ENCODE measurements at places on chromosomes 1 and 21.
A peak's percentile ranks its signal among the peaks of the same experiment; 100 is the strongest.

- H3K4me1 ChIP-seq, result peaks cover 29% of the 10 kb centered on the region
- no peaks in the 10 kb centered on the region for H3K36me3 ChIP-seq
- no peak overlapping the region for H3K27ac ChIP-seq
- peaks cover 1% of the 10 kb centered on the region for H3K27me3 ChIP-seq
- DNase-seq, result no peak
- no peak overlapping the region for H3K4me3 ChIP-seq
Measured at GRCh38 chr1:84849357-84849975, 43.5 kb downstream of the LPAR3 start.

DNA sequence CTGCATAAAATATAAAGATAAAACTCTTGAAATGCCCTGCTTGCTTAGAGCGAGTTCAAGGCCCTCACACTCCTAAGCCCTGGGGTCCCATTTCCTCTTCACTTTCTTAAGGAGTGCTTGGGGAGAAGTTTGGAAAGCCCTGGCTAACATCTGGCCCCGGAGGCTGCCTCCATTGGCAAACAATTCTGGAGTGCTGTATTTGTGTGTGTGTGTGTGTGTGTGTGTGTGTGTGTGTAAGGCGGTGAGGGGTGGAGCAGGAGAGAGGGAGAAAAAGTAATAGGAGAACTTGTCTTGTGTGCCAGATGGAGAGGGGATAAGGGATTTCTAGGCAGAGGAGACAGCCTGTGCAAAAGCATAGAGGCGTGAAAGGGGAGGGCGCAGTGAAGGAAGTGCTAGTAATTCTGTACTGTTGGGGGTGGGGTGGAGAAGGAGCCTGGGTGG is 578 bp upstream of the TRIM62 start:
- peaks cover 52% of the 10 kb centered on the region for H3K4me1 ChIP-seq
- H3K4me3 ChIP-seq, result peak overlapping the region; percentile 86
- H3K27ac ChIP-seq, result no peak overlapping the region
- peaks cover 6% of the 10 kb centered on the region for H3K36me3 ChIP-seq

DNA sequence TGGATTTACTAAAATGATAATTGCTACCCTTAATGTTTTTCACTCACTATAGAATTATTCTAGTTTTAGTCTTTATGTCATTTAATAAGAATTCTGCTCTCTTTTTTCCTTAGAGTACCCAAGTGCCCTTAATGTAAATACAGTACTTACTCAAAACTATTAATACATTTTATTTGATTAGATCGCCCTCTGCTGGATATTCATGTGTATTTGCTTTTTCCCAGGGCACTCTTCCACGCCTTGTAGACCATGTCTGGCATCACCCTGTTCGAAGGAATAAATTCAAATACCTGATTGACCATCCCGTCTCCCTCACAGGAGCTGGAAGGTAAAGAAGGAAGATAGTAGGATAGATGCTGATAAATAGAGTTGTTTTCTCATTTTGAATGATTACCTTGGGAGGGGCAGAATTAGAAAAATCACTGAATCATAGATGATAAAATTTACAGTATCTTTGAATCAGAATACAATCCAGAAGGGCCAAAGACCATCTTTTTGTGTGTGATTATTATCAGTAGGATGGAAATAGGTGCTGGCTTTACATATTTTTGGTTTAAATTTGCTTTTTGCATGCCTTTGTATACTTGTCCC is 4.1 kb downstream of the AXDND1 start:
- no peak overlapping the region for H3K27ac ChIP-seq
- H3K27me3 ChIP-seq, result no peaks in the 10 kb centered on the region
- no peak for DNase-seq
- peaks cover 11% of the 10 kb centered on the region for H3K4me1 ChIP-seq
- H3K36me3 ChIP-seq, result peaks cover 14% of the 10 kb centered on the region

GRCh38 chr21:42565206-42565810 is 51.7 kb downstream of the SLC37A1 start:
- no peaks in the 10 kb centered on the region for H3K4me1 ChIP-seq
- H3K4me3 ChIP-seq, result no peak overlapping the region
- DNase-seq, result no peak
- peaks cover 17% of the 10 kb centered on the region for H3K36me3 ChIP-seq

DNA sequence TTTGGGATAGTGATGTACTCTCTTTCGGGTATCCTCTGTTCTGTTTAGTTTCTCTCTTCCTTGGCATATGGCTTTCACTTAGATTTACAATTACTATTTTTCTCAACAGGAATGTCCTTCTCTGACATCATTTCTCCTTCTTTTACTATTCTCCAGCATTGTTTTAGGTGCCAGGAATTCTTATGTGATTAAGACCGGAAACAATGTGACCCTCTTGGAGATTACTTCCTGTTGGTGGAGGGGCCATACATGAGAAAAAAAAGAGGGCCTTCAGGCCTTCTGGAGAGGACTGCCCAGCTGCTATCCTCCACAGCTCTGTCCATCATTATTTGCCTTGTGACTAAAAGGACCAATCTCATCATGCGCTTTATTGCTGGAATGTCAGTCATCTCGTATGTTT is 50.4 kb upstream of the ADAMTS5 start:
- H3K4me3 ChIP-seq, result no peak overlapping the region
- peaks cover 2% of the 10 kb centered on the region for H3K36me3 ChIP-seq

- peaks cover 22% of the 10 kb centered on the region for H3K36me3 ChIP-seq
- no peaks in the 10 kb centered on the region for H3K27me3 ChIP-seq
- no peaks in the 10 kb centered on the region for H3K4me1 ChIP-seq
- no peak for DNase-seq
- no peak overlapping the region for H3K4me3 ChIP-seq
- H3K27ac ChIP-seq, result no peak overlapping the region
Measured at GRCh38 chr1:214318956-214319736, 38.2 kb downstream of the SMYD2 start.

DNA sequence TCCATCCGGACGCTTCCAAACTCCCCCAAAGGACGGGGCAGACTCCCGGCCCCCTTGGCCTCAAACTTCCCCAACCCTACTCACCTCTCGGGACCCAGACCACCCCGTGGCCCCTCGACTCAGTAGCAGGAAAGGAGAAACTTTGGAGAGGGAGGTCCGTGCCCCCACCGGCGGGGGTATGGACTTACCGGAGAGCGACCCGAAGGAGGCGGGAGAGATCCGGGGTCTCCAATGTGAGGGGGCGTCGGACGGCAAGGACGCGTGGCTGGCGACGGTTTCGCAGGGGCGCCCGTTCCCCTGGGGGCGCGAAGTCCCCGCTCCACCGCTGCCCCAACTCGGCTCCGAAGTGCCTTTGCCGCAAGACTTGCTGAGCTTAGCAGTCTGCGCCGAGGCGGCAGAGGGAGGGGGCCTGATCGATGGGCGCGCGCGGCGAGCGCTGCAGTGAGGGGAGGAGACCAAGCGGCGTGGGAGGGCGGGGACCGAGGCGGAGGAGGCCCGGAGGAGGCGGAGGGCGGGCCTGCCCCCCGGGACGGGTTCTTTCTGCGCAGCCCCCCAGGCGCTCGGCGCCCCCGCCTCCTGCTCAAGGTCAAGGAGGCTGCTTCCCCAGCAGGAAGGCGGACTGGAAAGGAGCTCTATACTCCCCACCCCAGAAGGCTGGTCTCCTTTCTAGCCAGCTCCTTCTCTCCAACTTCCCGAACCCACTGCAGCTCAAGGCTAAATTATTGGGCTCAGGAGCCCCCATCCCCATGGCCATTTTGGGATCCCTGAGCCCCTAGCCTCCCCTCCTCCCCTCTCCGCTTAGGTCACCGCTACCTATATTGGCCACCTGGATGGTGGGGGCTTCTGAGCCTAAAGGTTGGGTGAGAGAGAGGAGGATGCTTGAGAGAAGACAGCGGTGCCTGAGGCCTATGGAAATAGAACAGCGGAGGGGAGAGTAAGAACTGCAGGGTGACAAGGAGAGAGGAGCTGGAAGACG is at the start of gene SYT2:
Gene SYT2 (minus strand): TSS at position 385 of the 976 bp plus-strand sequence. CDS start 104,682 bp downstream, outside the sequence.
- H3K4me1 ChIP-seq, result peaks cover 4% of the 10 kb centered on the region
- no peak within 1 kb of the TSS for H3K27ac ChIP-seq
- no peak for DNase-seq
- peaks cover 1% of the 10 kb centered on the region for H3K36me3 ChIP-seq
- peaks cover 81% of the 10 kb centered on the region for H3K27me3 ChIP-seq

- H3K27me3 ChIP-seq, result no peaks in the 10 kb centered on the region
- H3K4me1 ChIP-seq, result no peaks in the 10 kb centered on the region
- no peaks in the 10 kb centered on the region for H3K36me3 ChIP-seq
- DNase-seq, result no peak
Measured at GRCh38 chr21:22743085-22743484, 1744.9 kb downstream of the NCAM2 start.

GRCh38 chr21:45281411-45282282 is 6.0 kb downstream of the POFUT2 start:
- H3K27ac ChIP-seq, result peak overlapping the region; percentile 44
- peaks cover 26% of the 10 kb centered on the region for H3K36me3 ChIP-seq
- no peaks in the 10 kb centered on the region for H3K27me3 ChIP-seq
- no peak overlapping the region for H3K4me3 ChIP-seq
- H3K4me1 ChIP-seq, result peaks cover 12% of the 10 kb centered on the region

DNA sequence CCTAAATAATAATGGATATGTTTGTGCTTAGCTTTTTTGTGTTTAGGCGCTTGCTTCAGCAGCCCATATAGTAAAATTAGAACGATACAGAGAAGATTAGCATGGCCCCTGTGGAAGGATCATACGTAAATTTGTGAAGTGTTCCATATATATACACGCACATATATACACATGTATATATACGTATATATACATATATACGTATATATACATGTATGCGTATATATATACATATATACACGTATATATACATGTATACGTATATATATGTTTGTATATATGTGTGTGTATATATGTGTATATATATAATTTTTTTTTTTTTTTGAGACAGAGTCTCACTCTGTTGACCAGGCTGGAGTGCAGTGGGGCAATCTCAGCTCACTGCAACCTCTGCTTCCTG is 17.4 kb downstream of the SNX27 start:
- H3K27ac ChIP-seq, result no peak overlapping the region
- no peak overlapping the region for H3K4me3 ChIP-seq
- no peak for DNase-seq

DNA sequence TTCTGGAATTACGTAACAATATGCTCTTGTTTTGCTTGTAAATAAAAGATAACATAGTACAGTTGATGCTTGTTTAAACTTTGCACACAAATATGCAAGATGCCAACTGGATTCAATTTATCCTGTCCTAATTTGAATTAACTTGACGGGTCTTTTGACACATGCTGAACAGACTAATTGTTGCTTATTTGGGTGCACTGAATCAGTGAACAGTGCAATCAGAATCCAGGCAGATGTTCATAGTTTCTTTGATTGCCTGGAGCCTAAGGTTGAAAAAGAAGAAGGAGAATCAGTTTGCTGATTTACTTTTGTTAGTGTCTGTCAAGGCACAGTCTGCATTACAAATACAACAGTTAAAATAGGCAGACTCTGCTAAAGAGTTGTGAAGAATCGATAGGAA is 307.9 kb downstream of the COL11A1 start:
- no peak overlapping the region for H3K27ac ChIP-seq
- no peaks in the 10 kb centered on the region for H3K27me3 ChIP-seq
- H3K36me3 ChIP-seq, result no peaks in the 10 kb centered on the region
- no peaks in the 10 kb centered on the region for H3K4me1 ChIP-seq
- DNase-seq, result no peak

DNA sequence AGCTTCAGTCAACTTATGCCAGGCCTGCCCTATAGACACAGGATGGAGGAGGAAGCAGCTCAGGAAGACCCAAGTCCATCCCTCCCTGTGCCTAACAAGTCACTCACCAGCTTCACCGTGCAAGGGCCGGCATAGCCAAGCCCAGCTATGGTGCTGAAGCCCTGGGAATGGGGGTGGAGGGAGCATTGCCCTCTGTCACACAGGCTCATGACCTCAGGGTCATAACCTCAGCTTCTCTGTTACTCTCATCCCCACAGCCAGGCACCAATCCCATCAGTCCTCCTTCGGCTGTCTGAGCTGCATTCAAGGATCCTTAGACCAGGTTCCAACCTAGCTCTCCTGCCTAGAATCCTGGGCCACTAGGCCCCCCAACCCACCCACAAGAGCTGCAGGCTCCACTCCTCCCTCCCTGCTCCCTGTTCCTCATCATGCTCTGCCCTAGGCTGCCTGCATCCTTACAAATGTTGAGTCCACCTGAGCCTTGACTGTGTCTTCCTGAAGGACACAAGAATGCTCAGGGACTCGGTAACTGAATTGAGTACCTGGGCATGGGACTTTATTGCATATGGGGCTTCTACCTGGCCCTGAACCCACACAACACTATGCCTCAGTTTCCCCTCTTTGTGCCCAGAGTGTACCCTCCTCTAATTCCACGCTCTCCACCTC is 1.7 kb downstream of the CD244 start:
- H3K27me3 ChIP-seq, result no peaks in the 10 kb centered on the region
- peaks cover 54% of the 10 kb centered on the region for H3K4me1 ChIP-seq
- no peak for DNase-seq

DNA sequence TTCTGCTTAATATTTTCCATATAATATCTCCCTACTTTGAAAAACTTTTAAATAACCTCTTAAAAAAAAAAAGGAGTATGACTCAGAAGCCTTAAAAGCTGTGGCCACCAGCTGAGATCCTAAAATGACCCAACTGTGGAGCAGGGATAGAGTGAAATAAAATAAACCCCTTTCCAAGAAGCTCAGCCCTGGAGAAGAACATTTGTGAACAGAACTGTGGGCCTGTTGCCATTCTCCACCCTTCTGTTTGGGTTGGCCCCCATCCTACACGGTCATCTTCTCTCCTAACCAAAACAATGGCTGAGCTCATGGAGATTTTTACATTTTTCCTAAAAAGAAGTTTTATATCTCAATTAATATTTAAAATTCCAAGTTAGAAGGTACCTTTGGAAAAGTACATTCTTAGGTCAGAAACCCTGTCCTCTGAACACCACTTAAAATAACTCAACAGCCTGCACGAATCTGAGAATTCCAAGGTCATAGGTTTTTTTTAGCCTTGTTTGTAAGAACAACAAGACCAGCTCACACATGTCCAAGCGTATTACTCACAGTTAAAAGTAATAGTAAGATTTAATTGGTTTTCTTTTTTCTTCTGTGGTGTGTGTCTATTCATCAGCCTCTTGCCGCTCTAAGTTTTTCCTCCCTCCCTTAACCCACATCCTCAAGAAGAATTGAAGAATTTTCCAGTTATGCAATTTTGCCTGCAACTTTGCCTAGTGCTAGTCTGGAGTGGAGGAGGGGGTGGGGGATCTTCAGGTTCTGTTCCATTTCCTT is 107.7 kb upstream of the ERRFI1 start:
- H3K36me3 ChIP-seq, result no peaks in the 10 kb centered on the region
- H3K4me3 ChIP-seq, result no peak overlapping the region
- H3K4me1 ChIP-seq, result no peaks in the 10 kb centered on the region
- H3K27me3 ChIP-seq, result peaks cover 64% of the 10 kb centered on the region

GRCh38 chr1:203126151-203126865 is 1.2 kb upstream of the ADORA1 start:
- no peaks in the 10 kb centered on the region for H3K36me3 ChIP-seq
- H3K27me3 ChIP-seq, result peaks cover 91% of the 10 kb centered on the region
- peaks cover 14% of the 10 kb centered on the region for H3K4me1 ChIP-seq

DNA sequence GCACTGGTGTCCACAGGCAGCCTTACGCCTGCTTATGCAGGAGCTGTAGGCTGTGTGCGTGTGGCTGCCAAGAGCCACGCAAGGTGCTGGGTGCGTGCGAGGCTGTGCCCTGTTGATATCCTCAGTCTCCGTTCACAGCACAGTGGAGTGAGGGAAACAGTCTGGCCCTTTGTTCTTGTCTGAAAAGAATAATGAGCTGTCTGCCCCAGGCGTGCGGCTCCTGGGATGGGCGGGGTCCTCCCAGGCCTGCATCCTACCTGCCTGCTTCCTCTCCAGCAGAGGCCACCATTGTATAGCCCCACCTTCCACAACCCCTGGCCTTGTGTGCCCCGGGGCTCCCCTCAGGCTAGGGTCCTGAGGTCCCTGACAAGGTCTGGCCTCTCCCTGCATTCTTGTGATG is 47.0 kb upstream of the KDM4A start:
- peaks cover 2% of the 10 kb centered on the region for H3K36me3 ChIP-seq
- no peaks in the 10 kb centered on the region for H3K27me3 ChIP-seq
- H3K27ac ChIP-seq, result no peak overlapping the region
- no peak overlapping the region for H3K4me3 ChIP-seq
- no peak for DNase-seq
